ENCODE measurements at places on chromosomes 16 and 17.
A peak's percentile ranks its signal among the peaks of the same experiment; 100 is the strongest.

GRCh38 chr16:54945063-54945462 lies 14.4 kb downstream of the IRX5 start:
- DNase-seq: no peak

DNA sequence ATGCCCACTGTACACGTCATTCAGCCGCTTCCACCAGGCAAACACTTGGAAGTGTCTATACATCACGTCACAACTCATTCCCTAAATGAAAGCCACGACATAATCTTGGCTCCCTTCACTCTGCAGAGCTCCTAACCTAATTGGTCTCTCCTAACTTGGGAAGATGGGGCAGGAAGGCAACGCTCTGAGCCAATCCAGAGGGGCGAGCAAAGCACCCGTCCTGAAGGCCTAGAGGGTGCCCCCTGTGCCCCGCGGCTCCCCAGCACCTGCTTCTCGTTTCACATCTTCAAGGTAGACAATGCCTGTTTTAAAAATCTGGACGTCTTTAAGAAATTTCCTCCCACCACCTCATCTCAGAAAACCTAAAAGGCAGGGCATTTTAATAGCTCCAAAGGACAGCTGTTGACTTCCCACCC lies 1.0 kb downstream of the CSNK2A2 start:
- DNase-seq: no peak

DNA sequence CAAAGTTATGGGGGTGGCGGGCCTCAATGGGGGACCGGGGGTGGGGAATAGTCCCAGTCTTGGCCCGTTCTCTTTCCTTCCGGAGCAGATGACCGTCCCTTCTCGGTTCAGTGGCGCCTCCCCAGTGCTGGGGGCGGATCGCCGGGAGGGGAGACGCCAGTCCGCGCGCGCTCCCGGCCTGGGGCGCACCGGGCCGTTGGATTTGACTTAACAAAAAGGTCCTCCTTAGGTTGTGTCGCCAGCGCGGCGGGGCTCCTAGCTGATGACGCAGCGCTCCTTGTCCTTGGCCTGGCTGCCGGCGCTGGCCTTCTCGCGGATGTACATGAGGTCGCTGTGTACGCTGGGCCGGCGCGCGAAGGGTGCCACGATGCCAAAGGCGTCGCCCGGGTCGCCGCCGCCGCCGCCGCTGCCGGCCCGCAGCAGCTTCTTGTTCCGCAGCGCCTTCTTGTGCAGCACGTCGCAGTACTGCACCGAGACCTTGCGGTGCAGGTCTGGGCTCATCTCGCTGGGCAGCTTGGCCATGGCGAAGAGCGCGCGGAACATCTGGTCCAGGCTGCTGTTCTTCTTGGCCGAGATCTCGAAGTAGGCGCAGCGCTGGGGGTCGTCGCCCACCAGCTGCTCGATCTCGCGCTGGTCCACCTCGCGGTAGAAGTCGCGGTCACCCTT lies 1.2 kb downstream of the RASD1 start:
- DNase-seq: no peak

GRCh38 chr17:4539025-4539424 lies 16.2 kb downstream of the MYBBP1A start:
- DNase-seq: no peak

DNA sequence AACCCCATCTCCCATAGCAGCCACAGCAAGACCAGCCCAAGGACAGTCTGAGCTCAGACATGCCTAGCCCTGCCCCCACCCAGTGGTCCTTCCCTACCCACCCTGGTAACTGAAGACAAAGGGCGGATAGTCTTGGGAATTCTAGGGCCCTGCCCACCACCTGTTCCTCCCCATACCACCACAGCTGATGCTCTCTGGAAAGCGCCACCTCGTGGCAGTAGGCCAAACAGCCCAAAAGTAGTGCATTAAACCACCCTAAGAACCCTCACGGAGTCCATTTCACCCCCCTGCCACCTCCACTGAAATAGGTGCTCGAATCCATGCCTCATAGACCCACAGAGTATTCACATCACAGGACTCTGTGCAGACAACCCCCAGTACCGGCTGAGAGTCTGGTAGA lies 1021.4 kb downstream of the CDH8 start:
- no peak for DNase-seq

DNA sequence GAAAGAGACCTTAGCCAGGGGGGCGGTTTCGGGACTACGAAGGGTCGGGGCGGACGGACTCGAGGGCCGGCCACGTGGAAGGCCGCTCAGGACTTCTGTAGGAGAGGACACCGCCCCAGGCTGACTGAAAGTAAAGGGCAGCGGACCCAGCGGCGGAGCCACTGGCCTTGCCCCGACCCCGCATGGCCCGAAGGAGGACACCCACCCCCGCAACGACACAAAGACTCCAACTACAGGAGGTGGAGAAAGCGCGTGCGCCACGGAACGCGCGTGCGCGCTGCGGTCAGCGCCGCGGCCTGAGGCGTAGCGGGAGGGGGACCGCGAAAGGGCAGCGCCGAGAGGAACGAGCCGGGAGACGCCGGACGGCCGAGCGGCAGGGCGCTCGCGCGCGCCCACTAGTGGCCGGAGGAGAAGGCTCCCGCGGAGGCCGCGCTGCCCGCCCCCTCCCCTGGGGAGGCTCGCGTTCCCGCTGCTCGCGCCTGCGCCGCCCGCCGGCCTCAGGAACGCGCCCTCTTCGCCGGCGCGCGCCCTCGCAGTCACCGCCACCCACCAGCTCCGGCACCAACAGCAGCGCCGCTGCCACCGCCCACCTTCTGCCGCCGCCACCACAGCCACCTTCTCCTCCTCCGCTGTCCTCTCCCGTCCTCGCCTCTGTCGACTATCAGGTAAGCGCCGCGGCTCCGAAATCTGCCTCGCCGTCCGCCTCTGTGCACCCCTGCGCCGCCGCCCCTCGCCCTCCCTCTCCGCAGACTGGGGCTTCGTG lies at the start of gene MAPT:
Gene MAPT (plus strand): TSS at position 533 of the 763 bp plus-strand sequence. CDS start 67,784 bp downstream, outside the sequence.
- DNase-seq: peak; percentile 53

DNA sequence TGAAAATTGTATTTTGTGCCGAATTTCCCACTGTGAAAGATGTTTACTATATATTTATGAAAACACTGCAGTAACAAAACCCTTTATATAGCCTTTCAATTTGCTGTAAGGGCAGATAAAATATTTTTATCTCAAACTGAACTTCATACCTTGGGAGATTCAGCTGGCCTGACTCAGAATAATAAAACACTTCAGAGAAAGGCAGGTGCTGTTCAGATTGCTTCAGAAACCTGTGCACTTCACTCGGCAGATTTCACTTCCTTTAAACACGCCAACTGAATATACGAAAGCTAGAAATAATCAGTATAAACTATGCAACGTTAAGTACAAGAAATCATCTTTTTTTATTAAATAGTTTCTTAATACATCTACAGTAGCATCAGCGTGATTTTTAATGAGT lies 839.1 kb upstream of the RBFOX1 start:
- no peak for DNase-seq

DNA sequence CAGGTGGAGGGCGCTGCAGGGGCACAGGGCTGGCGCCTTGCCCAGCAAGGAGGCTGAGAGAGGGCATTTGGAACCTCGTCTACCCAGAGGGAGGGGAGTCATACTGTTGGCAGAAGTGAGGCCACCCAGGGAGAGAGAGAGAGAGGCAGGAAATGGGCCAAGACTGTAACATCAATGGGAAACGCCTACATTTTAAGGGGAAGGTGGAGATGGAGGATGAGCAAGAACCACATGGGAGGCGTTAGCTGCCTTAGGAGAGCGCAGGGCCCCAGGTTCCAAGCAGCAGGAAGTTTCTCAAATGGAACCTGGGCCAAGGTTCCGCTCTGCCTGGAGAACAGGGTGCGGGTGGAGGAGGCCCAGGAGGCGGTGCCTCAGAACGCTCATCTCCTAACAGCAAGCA lies 2.7 kb upstream of the WFDC1 start:
- no peak for DNase-seq

All from stimulated activated CD8-positive, alpha-beta memory T cell treated with anti-CD3 and anti-CD28 coated beads, Interleukin-7, amount 100 ng/mL, for 24 hours (primary cell).